ENCODE measurements at places on chromosomes 2 and 18. TPM values are rescaled to one million over a fixed set of nuclear protein-coding genes. Genes with fewer than 3 reads are reported as not detected.

DNA sequence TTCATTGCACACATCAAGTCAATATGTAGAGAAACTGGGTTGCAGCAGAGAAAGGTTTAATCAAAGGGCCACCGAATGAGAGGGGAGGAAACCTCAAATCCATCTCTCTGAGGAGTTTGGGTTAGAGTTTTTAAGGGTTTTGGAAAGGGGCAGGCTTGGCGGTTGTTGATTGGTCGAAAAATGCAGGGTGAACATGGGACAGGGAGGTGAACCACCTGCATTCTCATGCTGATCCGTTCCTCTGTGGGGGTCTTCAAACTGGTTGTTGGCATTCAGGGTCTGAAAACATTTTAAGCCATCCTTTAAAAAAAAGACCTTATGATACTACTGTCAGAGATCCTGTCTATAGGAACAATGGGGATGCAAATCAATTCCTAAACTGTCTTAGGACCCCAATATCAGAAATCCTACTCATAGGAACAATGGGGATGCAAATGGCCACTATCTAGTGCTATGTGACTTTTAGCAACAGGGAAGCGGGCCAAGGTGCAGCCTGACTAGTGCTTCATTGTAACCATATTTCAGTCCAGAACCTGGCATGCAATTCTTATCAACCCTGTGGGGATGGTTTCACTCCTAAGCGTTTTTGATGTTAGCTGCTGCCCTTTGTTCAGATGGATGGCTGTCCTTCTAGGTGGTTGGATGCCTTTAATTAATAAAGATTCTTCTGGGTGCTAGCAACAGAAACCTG, 120.1 kb upstream of the MGAT5 start:
- no peak for DNase-seq
- H3K4me1 ChIP-seq: peaks cover 54% of the 10 kb centered on the region
- no peaks in the 10 kb centered on the region for H3K27me3 ChIP-seq
- peaks cover 14% of the 10 kb centered on the region for H3K36me3 ChIP-seq

GRCh38 chr18:4251873-4252272, 203.2 kb downstream of the DLGAP1 start:
- H3K36me3 ChIP-seq: no peaks in the 10 kb centered on the region
- H3K27ac ChIP-seq: no peak overlapping the region
- no peak overlapping the region for H3K4me3 ChIP-seq

The LDAH gene
- total RNA-seq: 31.3 TPM

DNA sequence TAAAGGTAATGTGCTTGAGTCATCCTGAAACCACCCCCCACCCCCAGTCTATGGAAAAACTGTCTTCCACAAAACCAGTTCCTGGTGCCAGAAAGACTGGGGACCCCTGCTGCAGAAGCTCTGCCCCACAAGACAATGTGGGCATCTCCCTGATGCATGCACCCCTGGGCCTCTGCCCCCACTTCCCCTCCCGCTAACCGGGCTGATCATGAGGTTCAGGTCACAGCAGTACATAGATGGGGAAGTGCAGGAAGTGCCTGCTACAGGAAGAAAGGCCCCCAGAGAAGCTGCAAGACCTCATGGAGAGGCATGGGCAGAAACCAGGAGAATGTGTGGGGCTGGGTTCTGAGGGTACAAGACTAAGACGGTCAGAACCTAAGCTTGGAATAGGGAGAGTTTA, 243.4 kb upstream of the ID2 start:
- H3K4me1 ChIP-seq: peaks cover 28% of the 10 kb centered on the region
- peak; percentile 30 for DNase-seq
- no peaks in the 10 kb centered on the region for H3K27me3 ChIP-seq
- no peak overlapping the region for H3K4me3 ChIP-seq

- no peaks in the 10 kb centered on the region for H3K36me3 ChIP-seq
- no peaks in the 10 kb centered on the region for H3K27me3 ChIP-seq
- no peak overlapping the region for H3K27ac ChIP-seq
- H3K4me1 ChIP-seq: no peaks in the 10 kb centered on the region
- DNase-seq: no peak
- H3K4me3 ChIP-seq: no peak overlapping the region
Observed at GRCh38 chr2:129404000-129404685, 575.3 kb upstream of the RAB6C start.

The NYAP2 gene
- 0.15 TPM for total RNA-seq

GRCh38 chr2:165868211-165868610, 74.2 kb upstream of the GALNT3 start:
- H3K4me1 ChIP-seq: no peaks in the 10 kb centered on the region
- no peak overlapping the region for H3K27ac ChIP-seq
- H3K27me3 ChIP-seq: no peaks in the 10 kb centered on the region
- H3K36me3 ChIP-seq: peaks cover 2% of the 10 kb centered on the region
- no peak overlapping the region for H3K4me3 ChIP-seq

DNA sequence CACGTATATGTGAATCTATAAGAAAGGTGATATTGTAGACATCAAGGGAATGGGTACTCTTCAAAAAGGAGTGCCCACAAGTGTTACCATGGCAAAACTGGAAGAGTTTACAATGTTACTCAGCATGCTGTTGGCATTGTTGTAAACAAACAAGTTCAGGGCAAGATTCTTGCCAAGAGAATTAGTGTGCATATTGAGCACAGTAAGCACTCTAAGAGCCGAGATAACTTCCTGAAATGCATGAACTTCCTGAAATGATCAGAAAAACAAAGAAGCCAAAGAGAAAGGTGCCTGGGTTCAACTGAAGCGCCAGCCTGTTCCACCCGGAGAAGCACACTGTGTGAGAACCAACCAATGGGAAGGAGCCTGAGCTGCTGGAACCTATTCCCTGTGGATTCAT, 101.0 kb downstream of the HS6ST1 start:
- H3K36me3 ChIP-seq: no peaks in the 10 kb centered on the region
- no peak overlapping the region for H3K4me3 ChIP-seq
- H3K27ac ChIP-seq: no peak overlapping the region
- peaks cover 3% of the 10 kb centered on the region for H3K4me1 ChIP-seq

The TYW5 gene
- 15.4 TPM for total RNA-seq

- no peak overlapping the region for H3K27ac ChIP-seq
- no peak for DNase-seq
- H3K4me3 ChIP-seq: no peak overlapping the region
- H3K27me3 ChIP-seq: no peaks in the 10 kb centered on the region
- no peaks in the 10 kb centered on the region for H3K4me1 ChIP-seq
Observed at GRCh38 chr18:55163550-55163949, 204.3 kb upstream of the CCDC68 start.

The MC2R gene
- total RNA-seq: not detected

DNA sequence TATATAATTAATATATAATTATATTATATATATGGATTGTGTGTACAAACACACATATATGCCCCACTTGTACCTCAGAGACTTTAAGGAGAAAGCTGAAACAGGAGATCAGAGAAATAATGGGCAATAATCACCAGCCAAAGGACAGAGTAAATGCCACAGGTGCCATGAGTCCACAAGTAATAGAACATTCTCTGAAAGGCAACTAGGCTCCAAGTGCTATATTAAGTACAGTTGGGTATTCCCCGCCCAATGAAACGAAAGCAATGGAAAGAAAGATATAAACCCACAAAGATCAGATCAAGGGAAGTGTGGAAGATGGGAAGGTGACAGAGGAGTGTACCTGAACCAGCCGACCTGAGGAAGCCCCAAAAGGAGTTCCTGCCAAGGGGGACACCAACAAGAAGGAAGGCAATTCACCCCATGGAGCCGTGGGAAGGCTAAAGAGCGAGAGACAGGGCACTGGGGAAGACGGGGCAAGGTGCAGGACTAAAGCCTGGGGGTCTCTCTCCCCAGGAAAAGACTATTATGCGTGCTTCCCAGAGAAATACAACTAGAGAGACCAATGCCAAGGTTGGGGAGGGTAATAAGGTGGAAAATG, 19.0 kb downstream of the DYM start:
- no peaks in the 10 kb centered on the region for H3K36me3 ChIP-seq
- H3K27me3 ChIP-seq: no peaks in the 10 kb centered on the region
- H3K4me1 ChIP-seq: no peaks in the 10 kb centered on the region
- no peak overlapping the region for H3K27ac ChIP-seq
- DNase-seq: no peak
- H3K4me3 ChIP-seq: no peak overlapping the region

GRCh38 chr2:203710226-203710625, 3.8 kb downstream of the CD28 start:
- no peak for DNase-seq
- H3K4me1 ChIP-seq: peaks cover 12% of the 10 kb centered on the region
- H3K36me3 ChIP-seq: no peaks in the 10 kb centered on the region
- peaks cover 5% of the 10 kb centered on the region for H3K27me3 ChIP-seq
- H3K27ac ChIP-seq: no peak overlapping the region

- no peaks in the 10 kb centered on the region for H3K4me1 ChIP-seq
- H3K27ac ChIP-seq: no peak overlapping the region
- no peaks in the 10 kb centered on the region for H3K36me3 ChIP-seq
- DNase-seq: no peak
- no peak overlapping the region for H3K4me3 ChIP-seq
Observed at GRCh38 chr2:96692094-96692971, 47.5 kb downstream of the LMAN2L start.

The ZNF396 gene
- 3.2 TPM for total RNA-seq

DNA sequence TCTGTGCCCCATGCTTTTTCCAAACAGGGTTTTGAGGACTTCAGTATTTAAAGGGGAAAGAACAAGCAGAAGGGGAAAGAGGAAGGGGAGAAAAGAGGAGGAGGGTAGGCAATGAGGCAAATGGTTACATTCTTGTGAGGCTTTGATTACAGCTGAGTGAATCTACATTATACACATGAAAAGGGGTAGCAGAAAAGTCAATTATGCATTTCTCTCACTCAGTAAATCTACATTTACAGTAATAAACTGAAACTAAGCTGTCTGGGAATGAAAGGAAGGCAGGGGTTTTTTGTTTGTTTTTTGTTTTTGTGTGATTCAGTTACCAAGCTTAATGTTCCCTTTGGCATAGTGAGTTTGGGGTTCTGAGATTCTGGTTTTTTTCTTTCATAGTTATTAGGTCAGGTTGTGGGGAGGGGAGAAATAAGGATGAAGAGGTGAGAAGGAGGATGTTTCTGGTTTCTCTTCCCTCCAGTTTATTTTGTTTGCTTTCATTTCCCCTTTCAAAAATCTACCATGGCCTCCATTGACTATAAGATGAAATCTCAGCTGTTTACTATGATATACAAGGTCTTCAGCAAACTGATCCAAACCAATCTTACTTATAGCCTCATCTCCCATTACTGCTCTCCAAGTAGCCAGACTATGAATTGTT, 18.7 kb downstream of the C18orf63 start:
- peak overlapping the region; percentile 78 for H3K27ac ChIP-seq
- peak; percentile 72 for DNase-seq
- peaks cover 24% of the 10 kb centered on the region for H3K4me1 ChIP-seq

- no peak overlapping the region for H3K4me3 ChIP-seq
- H3K27ac ChIP-seq: no peak overlapping the region
- H3K36me3 ChIP-seq: no peaks in the 10 kb centered on the region
- no peaks in the 10 kb centered on the region for H3K27me3 ChIP-seq
- no peak for DNase-seq
- H3K4me1 ChIP-seq: no peaks in the 10 kb centered on the region
Observed at GRCh38 chr18:6056171-6056910, 161.0 kb upstream of the TMEM200C start.

GRCh38 chr18:28359176-28359575, 182.2 kb upstream of the CDH2 start:
- no peaks in the 10 kb centered on the region for H3K36me3 ChIP-seq
- H3K4me1 ChIP-seq: no peaks in the 10 kb centered on the region
- H3K27ac ChIP-seq: no peak overlapping the region
- H3K4me3 ChIP-seq: no peak overlapping the region
- DNase-seq: no peak

DNA sequence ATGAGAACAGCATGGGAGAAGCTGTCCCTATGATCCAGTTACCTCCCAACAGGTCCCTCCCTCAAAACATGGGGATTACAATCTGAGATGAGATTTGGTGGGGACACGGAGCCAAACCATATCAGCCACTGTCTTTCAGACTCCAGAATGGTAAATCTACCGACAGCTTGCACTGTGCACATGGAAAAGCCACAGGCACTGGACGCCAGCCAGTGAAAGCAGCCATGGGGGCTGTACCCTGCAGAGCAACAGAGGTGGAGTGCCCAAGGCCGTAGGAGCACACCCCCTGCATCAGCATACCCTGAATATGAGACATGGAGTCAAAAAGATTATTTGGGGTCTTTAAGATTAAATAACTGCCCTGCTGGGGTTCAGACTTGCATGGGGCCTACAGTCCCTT, 218.4 kb downstream of the PDE1A start:
- H3K27ac ChIP-seq: no peak overlapping the region
- DNase-seq: no peak
- H3K4me1 ChIP-seq: peaks cover 5% of the 10 kb centered on the region
- no peak overlapping the region for H3K4me3 ChIP-seq
- no peaks in the 10 kb centered on the region for H3K27me3 ChIP-seq

Data from B cell (primary cell).